ENCODE measurements at places on chromosomes 3 and 15.

- DNase-seq = no peak
These were observed 283.7 kb downstream of the IL5RA start for GRCh38 chr3:2826453-2826852.

DNA sequence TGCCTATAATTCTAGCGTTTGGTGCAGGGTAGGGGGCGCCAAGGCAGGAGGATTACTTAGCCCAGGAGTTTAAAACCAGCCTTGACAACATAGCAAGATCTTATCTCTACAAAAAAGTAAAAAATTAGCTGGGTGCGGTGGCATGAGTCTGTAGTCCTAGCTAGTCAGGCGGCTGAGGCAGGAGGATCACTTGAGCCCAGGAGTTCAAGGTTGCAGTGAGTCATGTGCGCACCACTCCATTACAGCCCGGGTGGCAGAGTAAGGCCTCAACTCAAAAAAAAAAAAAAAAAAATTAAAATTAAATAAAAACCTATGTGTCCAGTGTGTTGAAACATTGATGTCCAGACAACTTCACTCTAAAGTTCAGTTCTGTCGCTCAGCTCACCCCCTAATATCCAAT, 78.2 kb upstream of the SOX2 start:
- no peak for DNase-seq

DNA sequence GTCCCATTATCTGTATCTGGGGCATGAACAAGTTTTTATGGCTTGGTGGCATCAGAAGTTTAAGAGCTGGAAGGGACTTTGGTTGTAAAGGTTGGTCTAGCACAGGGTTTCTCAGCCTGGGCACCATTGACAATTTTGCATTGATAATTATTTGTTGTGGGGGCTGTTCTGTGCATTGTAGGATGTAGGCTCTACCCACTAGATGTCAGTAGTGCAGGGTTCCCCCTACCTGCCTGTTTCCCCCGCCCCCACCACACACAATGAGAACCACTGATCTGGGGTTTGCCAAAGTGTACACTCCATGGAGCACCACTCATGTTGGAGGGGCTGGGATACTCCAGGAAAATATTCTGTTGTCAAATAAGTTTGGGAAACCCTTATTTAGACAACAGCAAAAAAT, 42.7 kb downstream of the PLCL2 start:
- DNase-seq = no peak

DNA sequence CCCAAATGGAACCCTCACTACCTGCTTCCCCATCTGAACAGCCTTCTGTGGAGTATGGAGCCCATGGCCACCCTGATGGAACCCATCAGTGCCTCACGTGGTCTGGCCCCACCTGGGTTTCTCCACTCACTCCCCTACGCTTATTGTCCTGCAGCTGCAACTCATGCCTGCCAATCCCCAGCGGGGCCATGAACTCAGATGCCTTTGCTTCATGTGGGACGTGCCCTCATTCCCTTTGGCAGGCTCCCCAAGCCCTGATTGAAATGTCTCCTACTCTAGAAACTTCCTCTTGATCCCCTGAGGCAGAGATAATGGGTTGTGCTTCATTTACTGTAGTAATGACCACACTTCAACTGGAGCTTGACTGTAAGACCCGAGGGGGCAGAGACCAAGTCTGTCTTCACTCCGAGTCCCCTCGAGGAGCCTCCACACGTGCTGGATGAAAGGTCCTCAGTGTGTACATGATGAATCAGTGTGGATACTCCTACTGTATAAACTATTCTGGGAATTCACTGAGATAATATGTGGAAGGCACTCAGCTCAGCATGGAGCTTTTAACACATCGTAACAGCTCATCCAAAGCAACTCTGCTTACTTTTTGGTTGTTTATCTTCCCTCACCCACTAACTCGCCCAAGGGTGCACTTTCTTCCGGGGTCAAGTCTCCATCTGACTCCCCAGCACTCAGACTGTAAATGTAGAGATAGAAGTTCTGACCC, 232.8 kb upstream of the BHLHE40 start:
- DNase-seq = no peak

DNA sequence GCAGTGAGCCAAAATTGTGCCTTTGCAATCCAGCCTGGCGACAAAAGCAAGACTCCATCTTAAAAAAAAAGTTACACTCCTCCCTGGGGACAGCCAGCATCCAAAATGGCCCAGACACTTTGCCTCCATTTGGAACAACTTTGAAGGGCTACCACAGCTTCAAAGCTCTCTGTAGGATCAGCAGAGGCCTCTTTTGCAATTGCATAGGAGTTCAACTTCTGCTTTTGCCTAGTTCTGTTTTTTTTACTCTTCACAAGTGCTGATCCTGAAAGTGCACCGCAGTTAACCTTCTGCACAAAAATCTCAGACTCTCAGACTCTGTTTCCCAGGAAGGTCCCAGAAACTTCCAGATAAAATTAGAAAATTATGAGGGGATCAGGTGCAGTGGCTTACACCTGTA, 25.2 kb upstream of the SLC4A7 start:
- DNase-seq = no peak

DNA sequence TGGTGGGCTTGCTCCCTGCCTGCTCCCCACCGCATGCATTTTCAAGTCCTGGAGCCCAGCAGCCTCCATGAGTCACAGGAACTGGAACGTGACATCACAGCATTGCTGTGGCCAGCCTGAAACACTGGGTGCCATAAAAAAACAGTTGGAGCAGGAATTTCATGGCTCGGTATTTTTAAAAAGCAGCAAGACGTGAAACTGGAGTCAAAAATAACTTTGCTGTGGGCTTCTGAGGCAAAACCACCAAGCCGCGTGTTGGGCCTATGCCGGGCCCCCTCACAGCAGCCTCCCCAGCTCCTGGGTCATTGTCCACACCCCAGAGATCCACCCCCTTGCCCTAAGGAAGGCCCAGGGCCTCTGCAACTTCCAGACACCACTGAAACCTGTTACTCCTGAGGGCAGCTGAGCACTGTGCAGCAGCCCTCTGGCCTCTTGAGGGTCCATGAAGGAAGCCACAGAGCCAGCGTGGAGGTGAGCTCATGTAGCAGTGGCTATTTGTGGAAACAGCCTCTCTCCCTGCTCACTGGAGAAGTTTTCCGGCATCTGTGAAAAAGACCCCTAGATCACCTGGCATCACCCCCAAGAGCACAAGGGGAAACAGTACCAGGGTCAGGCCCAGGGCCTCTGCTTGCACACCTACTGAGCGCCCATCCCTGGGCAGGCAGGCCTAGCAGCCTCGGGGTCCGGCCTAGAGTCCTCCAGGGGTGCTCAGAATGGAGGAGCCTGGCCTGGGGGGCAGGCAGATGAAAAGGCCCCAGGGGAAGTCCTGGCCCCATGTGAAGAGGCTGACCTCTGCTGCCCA, 34.0 kb upstream of the DUSP7 start:
- DNase-seq = no peak

DNA sequence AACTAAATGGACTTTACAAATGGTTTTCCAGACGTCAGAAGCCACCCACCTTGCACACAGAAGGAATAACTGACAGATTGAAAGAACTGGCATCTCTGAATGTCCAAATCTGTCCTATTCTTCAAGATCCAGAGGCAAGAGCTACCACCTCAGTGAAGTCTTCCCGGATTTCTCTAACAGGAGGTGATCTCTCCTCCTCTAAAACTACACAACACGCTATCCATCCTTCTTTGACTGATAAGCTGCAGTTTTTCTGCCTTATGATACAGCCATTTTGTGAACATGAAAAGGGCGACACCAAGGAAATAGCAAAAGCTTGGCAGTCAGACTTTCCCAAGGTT, 37.1 kb upstream of the HES1 start:
- no peak for DNase-seq

DNA sequence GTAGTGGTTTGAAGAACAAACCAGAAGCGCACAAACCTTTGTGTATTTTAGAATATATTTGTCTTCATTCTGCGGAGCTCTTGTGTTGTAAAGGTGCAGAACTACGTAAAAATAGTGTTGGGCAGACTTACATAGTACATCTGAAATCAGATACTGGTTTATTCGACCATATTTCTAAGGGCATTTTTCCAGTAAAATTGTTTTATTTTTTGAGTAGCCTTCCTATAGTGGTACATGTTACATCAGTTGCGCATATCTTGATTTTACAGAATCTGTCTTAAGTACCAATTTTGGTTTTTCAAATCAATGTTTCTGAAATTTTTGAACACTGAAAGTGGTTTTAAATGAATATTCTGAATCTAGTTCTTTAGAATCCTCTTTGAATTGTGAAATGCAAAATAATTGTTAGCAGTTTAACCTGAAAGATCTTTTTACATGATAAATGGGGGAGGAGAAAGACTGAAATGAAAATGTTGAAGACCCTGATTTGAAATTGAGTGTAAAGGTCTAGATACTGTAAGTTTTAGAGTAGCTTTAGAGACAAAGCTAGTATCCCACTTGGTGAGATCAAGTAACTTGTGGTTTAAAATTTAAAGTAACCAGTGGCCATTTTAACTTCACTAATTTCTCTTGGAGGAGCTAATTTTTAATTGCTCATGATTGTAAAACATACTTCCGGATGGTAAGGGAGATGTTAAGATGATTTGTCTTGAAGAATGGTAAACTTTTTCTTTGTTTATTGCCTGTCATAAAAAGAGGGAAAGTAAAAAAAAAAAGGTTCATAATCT, 15.5 kb upstream of the CHD2 start:
- DNase-seq = no peak

GRCh38 chr3:172135820-172136219, 96.4 kb downstream of the FNDC3B start:
- no peak for DNase-seq

DNA sequence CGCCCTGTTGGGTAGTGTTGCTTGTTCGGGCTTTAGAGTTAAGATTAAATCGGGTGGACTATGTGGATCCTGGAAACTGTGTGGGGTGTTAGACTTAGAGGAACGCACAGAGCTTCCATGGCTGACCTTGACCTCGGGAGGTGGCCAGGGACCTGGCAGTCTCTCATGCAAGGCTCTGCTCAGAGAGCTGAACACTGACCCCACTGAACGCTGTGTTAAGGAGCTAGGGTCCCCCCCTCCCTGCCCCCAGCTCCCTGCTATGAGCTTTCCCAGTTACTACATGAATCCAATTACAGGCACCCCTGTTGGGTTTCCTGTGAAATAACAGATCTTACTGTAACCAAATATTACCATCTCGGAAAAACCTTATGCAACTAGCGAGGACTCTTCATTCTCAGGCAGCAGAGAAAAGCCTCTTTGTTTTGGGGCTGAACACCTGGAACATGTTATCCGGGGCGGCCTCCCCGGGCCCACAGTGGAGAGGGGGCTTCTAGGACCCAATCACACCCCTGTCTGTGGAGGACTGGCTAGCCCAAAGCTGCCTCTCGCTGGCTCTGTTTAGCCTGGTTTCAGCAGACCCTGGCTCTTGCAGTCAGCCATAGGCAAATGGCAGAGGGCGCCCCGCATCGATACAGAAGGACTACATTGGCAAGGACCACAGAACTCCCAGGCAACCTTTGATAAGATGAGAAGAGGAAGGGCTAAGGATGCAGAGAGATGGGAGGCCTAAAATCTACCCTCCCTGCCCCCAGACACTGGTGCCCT, 25.8 kb upstream of the ALDH1A3 start:
- no peak for DNase-seq

- no peak for DNase-seq
These were observed 27.5 kb downstream of the CDCP1 start for GRCh38 chr3:45118615-45119071.

- no peak for DNase-seq
These were observed 124.1 kb downstream of the TJP1 start for GRCh38 chr15:29698030-29698701.

- no peak for DNase-seq
These were observed 340.8 kb upstream of the DCBLD2 start for GRCh38 chr3:99242271-99242670.

DNA sequence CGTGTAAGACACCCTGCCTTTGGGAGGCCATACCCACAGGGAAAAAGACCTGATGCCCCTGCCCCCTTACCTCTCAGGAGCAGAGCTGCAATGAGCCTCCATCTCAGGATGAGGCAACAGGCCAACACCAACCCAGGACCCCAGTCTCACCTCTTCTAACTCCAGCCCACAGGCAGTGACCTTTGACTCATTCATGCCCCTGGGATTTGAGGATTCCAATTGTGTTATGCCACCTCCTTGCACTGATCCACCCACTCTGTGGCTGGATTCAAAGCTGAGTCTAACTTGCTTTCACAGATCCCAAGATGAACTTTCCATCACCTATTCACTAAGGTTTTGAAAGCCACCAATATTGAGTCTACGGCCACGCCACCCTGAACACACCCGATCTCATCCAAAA, 64.7 kb downstream of the MINAR1 start:
- no peak for DNase-seq

- DNase-seq = no peak
These were observed 71.9 kb downstream of the MRPL46 start for GRCh38 chr15:88395241-88395640.

- no peak for DNase-seq
These were observed 76.3 kb downstream of the KLHL25 start for GRCh38 chr15:85718271-85718971.

- no peak for DNase-seq
These were observed 117.6 kb upstream of the SAMMSON start for GRCh38 chr3:69881756-69882428.

GRCh38 chr3:69774029-69774428, 34.8 kb downstream of the MITF start:
- DNase-seq = peak; percentile 61

GRCh38 chr15:79433276-79433990, 1.3 kb downstream of the MINAR1 start:
- no peak for DNase-seq

GRCh38 chr15:55434989-55435825, 26.9 kb downstream of the PIERCE2 start:
- no peak for DNase-seq

DNA sequence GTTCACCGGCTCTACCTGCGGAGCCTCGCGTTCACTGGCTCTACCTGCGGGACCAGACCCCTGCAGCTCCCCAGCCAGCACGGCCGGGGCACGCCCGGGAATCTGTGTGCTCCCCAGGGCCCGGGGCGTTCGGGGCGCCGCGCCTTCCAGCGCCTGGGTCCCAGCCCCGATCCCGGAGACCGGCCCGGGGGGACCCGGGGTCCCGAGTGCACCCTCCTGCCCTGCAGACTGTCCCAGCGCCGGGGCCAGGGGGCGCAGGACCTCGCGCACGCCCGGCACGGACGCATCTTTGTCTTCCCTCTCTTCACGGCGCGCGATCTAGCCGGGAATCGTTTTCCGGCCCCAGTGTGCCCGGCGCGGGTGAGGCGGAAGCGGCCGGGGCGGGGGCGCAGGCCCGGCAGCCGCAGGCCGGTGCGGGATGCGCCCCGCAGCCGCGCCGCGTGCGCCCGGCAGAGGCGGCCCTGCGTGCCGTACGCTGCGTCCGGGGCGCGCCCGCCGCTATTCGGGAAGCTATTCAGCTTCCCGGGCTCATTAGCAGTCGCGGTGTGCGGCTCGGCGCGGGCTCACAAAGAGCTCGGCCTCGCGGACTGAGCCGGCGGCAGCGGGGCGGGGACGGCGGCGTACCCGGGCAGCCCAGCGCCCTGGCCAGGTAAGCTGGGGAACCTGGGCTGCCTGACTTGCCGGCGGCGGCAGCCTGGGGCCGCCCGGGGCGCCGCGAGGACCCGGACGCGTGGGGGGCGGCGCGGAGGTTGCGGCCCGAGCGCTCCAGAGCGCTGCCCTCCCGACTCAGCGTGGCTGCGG, at the start of gene APBA2:
Gene APBA2 (plus strand): TSS at position 345 of the 801 bp plus-strand sequence. CDS start 167,911 bp downstream, outside the sequence.
- DNase-seq = no peak

Data from left ventricle myocardium inferior (tissue), 1 donor.